Activated naive CD4-positive, alpha-beta T cell (primary cell): ENCODE measurements at places on chromosomes 5 and 9.

DNA sequence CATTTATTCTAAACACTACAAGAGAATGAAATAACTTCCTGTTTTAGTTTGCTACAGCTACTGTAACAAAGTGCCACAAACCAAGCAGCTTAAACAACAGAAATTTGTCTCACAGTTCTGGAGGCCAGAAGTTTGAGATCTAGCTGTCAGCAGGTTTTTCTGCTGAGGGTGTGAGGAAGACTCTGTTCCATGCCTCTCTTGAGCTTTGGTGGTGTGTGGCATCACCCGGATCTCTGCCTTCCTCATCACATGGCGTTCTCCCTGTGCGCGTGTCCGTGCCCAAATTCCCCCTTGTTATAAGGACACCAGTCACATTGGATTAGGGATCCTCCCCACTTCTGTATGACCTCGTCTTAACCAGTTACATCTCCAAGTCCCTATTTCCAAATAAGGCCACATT lies 97.7 kb downstream of the CFAP95 start:
- DNase-seq = no peak

DNA sequence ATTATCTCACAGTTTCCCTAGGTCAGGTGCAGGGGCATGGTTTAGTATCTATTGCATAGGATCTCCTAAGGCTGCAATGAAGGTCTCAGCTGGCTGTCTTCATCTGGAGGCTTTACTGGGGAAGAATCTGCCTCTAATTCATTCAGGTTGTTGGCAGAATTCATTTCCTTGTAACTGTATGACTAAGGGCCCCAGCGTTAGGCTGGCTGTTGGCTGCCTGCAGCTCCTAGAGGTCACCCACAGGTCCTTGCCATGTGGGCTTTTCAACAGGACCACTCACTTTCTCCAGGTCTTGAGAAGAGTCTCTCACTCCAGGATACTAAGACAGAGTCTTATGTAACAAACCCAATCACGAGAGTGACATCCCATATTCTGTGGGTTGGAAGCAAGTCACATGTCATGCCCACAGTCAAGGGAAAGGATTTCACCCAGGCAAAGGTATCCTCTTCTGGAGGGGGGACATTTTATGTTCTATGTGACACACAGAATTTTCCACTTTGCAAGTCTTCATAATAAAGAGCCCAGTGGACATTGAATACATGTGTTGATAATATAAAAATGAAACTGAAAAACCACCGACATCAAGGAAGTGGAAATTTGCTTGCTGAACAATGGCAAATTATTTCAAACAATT lies 38.2 kb downstream of the HMHB1 start:
- DNase-seq = no peak

DNA sequence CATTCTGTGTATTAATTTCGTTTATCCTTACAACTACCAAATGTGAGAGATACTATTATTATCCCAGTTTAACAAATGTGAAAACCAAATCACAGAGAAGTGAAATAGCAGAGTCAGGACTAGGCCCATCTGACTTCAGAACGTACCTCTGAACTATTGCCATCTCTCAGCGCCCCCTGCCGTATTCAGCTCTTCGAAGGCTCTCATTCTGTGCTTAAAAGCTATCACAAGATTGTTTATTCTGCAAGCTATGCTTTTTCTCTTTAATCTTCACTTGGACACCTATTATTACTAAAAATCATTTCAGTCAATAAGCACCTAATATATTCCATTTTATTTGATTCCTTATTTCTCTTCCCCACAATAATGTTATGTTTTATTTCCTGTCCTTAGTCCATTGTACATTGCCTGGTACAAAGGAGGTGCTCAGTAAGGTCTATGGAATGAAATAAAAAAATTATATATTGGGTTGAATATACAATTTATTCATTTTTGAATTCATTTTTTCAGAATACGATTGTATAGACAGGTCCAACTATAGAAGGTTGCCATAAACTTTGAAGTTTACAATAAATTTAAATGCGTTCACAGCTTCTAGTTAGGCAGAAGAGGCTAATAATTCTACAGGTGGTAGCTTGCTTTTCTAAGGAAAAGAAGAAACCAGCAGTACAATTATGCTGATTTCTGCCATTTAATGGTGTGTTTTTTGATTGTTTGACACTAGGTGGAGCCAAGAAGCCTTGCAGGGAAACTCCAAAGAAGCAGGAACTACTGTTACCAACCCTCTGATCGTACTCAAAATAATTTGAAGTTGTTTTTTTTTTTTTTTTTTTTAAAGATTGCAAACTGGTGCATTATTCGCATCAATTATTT lies 202.2 kb upstream of the DMRTA1 start:
- no peak for DNase-seq

- no peak for DNase-seq
Observed at GRCh38 chr5:144060598-144060997, 109.9 kb downstream of the YIPF5 start.

- DNase-seq = no peak
Observed at GRCh38 chr5:172943283-172943841, 15.9 kb upstream of the RPL26L1 start.

GRCh38 chr5:96113170-96113939 lies 151.7 kb upstream of the ELL2 start:
- no peak for DNase-seq
